ENCODE measurements at places on chromosomes 2 and 18.

GRCh38 chr2:162298669-162299335 is 19.7 kb downstream of the IFIH1 start:
- DNase-seq, result no peak

DNA sequence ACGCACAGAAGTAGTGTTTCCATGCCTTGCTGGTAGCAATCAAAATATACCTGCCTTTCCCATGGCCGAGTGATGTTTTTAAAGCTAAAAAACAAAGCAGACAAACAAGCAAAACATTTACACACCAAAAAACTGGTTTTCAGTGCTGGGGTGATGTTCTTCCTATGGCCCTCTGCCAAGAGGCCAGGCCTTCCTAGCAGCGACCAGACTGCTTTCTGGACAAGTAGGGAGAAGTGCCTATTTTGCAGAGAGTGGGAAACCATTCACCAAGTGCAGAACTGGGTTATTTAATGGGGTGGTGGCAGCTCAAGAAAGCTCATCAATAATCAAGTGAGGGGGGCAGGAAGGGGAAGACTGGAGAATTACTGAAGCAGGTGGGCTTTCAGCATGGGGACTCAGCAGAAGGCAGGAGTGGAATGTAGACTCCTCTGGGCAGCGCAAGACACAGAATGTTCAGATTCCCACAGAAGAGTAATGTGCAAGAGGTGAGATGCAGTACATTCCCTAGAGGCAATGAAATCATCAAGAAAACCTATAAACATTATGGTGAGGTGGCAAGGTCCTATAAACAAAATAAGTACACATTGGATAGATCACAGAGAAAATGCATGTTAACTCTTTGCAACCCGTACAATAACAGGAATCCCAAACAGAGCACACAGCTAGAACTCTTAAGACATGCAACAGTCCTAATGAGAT is 44.0 kb downstream of the CPO start:
- no peak for DNase-seq

- no peak for DNase-seq
Measured at GRCh38 chr18:9985641-9986040, 71.8 kb downstream of the VAPA start.

GRCh38 chr2:9382604-9383235 is 40.6 kb downstream of the ITGB1BP1 start:
- no peak for DNase-seq

DNA sequence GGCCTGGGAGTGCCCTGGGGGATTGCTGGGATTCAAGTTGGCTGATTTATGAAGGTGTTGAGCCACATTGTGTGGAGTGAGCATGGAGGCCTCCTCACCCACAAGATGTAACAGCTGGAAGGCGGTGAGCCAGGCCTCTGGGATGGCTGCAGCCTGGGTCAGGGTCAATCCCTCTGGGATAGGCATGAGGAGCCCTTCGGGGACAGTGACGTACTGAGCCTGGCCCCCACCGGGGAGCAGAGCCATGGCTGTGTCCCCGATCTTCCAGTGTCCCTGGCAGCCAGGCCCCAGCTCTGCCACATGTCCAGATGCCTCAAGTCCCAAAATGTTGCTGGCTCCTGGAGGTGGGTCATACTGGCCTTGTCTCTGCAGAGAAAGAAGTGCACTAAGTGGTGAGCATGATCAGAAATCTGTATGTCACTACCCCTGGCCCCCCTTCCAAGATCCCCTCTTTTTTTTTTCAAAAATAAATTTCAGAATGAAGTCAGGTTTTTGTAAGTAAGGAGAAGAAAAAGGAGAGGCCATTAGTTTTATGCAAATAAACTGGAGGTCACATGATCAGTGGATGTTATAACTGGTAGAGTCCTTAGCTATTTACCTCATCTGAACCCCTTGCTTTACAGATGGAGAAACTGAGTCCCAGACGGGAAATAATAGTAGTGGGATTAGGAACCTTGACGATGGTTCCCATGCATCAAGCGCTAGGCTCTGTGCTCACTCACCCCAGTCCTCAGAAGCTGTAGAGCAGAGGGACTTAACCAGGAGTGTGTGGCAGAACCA is 1.7 kb downstream of the TP53I3 start:
- no peak for DNase-seq

DNA sequence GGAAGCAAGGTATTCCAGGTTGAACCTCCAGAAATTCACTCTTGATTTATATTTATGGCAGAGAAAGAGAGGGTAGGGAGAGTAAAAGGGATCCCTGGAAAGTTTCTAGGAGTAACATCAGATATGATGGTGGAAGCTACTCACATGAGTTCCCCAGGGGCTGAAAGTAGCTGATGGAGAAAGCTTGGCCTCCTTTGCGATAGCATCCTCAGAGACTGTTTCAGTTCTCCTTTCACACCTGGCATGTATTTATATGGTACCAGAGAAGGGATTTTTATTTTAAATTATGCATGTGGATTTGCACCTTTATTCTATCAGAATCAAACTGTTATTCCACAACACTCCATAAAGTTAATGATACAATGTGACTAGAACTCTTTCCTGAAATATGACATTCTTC is 126.3 kb upstream of the OSR1 start:
- DNase-seq, result no peak

DNA sequence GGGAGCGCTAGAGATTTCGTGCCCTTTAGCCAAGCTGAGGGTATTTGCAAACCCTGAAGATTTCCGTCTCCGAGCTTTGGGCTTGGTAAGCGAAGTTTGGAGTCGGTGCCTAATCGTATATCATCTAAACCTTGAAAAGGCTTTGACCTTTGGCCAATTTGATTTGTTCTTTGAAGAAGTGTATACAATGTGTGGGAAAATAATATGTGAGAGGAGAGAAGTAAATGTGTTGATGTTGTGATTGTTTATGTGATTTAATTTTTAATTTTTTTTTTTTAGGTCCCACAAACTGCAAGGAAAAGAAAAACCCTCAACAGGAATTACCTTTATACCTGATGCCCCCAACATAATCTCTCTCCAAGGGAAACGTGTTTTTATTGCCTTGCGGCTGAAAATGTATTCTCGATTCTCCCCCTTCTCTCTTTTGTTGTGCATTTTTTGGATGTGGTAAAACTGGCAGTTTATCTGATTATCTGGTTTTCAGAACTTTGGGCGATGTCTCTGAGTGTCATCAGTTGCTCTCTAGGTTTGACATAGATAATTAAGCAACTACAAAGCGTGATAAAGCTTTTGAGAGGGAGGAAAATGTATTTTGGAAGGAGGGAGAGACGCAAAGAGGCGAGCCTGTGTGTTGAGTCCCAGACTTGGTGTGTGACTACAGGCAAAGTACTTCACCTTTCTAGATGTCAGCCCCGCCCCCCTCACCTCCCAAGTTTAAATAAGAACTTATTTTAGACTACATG is 912 bp upstream of the FBXO11 start:
- DNase-seq, result no peak

DNA sequence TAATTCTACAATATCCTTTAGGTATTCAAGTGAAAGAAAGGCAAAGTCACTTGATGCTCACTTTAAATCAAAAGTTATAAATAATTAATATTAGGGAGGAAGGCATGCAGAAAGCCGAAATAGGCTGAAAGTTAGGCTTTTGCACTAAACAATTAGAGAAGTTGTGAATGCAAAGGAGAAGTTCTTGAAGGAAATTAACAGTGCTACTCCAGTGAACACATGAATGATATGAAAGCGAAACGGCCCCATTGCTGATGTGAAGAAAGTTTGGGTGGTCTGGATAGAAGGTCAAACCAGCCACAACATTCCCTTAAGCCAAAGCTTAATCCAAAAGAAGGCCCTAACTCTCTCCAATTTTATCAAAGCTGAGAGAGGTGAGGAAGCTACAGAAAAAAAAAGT is 103.1 kb upstream of the CXCR4 start:
- no peak for DNase-seq

- DNase-seq, result no peak
Measured at GRCh38 chr2:177651833-177652232, 259.3 kb downstream of the AGPS start.

DNA sequence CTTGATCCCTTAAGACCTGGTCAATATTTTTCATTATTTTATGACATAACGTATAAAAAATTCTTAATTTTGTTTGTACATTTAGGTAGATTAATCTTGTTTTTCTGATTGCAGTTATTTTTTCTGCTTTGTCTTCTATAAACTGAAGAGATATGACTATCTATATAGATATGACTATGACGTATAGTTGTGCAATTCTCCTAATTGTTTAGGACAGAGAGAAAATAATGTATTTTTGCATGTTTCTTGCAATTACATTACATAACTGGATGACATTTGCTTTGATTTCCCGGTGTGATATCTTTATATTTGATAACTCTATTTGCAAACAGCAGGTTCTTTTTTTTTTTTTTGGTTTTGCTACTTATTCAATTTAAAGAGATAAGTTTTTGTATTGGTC is 310.2 kb upstream of the REG3G start:
- DNase-seq, result no peak

DNA sequence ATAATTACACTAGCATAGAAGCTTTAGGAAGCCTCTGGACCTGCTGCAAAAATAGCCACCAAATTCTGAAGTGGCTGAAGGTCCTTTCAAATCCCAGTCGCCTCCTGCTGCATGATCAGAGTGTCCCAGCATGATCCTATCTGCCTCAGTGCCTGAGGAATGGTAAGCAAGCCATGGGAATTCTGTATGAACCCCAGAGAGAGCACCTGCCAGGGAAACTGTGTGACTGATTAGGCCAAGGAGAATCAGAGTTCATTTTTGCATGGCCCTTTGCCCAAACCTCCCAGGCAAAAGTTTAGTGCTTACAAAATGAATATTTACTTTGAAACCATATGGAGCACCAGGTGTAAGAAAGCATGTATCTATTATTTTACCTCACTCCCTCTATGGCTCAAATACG is 221.4 kb downstream of the ARL4C start:
- no peak for DNase-seq

- no peak for DNase-seq
Measured at GRCh38 chr2:117639401-117639800, 175.1 kb upstream of the DDX18 start.

DNA sequence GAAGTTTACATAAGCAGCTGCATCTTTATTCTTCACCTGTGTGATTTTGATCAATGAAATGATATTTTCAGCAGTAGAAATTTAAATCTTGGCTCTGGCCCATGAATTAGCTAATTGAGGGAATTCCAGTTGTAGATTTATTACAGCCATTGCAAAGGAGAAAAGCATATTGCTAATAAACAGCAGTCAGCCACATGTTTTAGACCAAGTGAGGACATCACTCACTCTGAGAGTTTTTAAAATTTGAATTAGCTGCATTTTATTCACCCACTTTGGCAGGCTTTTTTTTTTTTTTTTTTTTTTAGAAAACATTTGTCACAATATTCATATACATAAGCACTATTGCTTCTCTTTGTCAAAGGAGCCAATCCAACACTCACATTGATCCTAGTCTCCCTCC is 479.4 kb upstream of the VRK2 start:
- no peak for DNase-seq

GRCh38 chr18:71326826-71327225 is 1038.0 kb downstream of the SOCS6 start:
- DNase-seq, result no peak

DNA sequence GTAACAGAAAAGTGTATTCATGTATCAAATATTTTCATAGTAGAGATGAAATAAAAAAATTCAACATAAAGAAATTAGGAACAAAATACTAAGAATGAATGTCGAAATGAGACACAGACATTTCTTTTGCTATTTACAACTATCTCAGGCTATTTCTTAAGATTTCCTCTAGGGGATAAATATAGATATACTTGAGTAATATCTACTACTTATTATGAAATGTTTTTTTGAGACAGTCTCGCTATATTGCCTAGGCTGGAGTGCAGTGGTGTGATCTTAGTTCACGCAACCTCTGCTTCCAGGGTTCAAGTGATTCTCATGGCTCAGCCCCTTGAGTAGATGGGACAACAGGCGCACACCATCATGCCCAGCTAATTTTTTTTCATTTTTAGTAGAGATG is 326.1 kb downstream of the RNF144A start:
- DNase-seq, result no peak

DNA sequence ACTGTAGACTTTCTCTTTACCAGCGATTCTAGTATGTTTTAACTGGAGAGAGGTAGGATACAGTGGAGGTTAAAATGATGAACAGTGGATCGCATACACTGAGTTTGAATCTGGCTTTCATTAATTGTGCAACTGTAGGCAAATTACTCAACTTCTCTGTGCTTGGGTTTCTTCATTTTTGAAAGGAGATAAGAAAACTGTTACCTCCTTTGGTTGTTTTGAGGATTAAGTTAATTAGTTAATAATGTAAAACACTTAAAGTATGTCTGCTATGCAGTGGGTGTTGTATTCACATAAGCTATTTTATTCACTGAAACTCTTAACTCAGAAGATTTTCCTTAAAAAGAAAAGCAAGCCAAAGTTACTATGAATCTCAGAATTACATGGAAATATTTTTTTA is 111.8 kb upstream of the CYP20A1 start:
- no peak for DNase-seq

GRCh38 chr2:218381916-218382366 is at the start of gene SLC11A1:
Gene SLC11A1 (plus strand): TSS chr2:218382273. CDS start chr2:218382369, 96 bp downstream.
- DNase-seq, result no peak

DNA sequence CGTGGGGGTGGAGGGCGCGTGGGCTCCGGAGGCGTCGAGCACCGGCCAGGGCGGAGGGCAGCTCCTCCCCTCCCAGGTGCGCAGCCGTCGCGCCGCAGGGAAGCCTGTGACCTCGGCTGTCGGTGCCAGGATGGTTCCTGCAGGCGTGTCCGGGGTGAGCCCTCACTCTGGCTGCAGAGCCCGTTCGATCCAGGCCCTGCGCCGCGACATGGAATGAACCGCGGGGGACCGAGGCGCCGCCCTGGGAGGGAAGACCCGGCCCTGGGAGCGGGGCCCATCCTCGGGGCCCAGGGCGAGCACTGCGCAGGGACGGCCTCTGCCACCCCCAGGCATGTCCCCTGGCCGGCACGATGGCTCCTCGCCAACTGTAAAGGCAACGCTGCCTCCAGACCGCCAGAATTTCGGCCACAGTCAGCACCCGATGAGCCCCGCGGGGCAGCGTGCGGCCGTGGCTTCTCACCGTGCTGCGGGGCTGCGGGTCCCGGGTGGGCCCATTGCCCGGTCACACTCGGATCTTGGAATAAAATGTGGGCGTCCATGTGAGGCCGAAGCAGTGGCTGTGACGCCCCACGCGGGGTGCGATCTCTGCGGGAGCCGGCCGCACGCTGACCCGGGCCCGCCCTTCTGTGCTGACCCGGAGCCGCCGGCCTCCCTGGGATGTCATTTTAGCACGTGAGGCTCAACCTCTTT is 26.6 kb downstream of the SALL3 start:
- DNase-seq, result no peak

GRCh38 chr2:188248513-188248912 is 43.2 kb upstream of the GULP1 start:
- no peak for DNase-seq

DNA sequence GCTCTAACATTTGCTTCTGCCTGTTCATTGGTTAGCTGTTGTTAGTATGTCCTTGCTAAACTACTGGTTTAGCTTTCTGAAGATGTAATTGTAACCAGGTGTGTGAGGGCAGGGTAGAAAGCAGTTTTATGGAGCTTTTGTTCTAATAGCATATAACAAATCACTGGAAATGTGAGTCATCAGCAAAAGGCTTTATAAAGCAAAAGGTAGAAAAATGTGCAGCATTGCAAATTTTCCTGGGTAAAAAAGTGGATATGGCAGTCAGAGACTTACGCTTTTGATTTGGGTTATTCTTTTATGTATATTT is 85.3 kb downstream of the ZNF407 start:
- DNase-seq, result no peak

Measured in GM12864 (cell line).